ENCODE measurements at places on chromosomes 16 and 17.

GRCh38 chr16:69412287-69412686, 12.1 kb upstream of the CYB5B start:
- DNase-seq = no peak

- DNase-seq = no peak
These were observed 323.0 kb downstream of the KCNJ2 start for GRCh38 chr17:70492368-70492767.

GRCh38 chr16:78421181-78421708, 321.8 kb downstream of the WWOX start:
- DNase-seq = no peak

- DNase-seq = no peak
These were observed 47.0 kb upstream of the MAF start for GRCh38 chr16:79647586-79647985.

DNA sequence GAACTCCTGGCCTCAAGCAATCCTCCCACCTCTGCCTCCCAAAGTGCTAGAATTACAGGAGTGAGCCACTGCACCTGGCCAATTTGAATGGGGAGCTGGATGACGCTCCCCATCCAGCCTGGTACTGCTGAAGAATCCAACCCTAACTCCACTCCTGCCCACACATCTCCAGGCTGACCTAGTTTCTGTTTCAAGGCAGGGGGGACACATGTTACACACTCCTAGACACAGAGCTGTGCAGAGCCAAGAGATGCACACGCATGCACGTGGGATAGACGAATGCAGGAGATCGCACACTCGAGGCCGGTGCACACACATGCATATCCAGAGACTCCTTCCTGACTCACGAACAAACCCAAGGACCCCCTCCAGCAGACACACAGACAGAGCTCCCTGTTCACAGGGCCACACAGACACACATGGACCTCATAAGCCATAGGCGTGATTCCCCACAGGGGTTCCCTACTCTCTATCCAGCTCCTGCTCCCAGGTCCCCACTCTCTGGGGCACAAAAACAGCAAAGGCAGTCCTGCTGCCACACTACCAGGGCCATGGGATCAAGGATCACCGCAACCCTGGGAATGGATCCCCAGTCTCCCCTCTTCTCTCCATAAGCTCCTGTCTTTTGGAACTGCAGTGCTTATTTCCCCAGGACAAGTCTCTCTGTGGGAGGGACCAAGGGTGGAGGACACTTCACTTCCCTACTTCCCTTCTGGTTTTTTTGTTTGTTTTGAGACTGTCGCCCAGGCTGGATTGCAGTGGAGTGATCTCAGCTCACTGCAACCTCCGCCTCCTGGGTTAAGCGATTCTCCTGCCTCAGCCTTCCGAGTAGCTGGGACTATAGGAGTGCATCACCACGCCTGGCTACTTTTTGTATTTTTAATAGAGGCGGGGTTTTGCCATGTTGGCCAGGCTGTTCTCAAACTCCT, 14.4 kb downstream of the EPOP start:
- DNase-seq = no peak

- no peak for DNase-seq
These were observed 11.0 kb downstream of the CSF3 start for GRCh38 chr17:40025991-40026815.

DNA sequence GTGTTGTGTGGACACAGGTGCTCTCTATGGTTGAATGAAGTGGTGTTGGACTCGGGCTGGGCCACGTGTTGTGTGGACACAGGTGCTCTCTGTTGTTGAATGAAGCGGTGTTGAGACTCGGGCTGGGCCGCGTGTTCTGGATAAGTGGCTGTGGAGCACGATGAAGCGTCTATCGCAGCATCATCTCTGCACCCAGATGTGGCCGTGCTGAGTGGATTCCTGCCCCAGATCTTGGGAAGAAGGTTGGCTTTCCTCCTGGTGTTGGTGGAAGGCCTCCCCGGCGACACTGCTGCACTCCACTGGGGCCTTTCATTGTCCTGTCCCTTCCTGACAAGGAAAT, 69.1 kb downstream of the RPTOR start:
- no peak for DNase-seq

- DNase-seq = no peak
These were observed 178.2 kb upstream of the RPH3AL start for GRCh38 chr17:530851-531250.

DNA sequence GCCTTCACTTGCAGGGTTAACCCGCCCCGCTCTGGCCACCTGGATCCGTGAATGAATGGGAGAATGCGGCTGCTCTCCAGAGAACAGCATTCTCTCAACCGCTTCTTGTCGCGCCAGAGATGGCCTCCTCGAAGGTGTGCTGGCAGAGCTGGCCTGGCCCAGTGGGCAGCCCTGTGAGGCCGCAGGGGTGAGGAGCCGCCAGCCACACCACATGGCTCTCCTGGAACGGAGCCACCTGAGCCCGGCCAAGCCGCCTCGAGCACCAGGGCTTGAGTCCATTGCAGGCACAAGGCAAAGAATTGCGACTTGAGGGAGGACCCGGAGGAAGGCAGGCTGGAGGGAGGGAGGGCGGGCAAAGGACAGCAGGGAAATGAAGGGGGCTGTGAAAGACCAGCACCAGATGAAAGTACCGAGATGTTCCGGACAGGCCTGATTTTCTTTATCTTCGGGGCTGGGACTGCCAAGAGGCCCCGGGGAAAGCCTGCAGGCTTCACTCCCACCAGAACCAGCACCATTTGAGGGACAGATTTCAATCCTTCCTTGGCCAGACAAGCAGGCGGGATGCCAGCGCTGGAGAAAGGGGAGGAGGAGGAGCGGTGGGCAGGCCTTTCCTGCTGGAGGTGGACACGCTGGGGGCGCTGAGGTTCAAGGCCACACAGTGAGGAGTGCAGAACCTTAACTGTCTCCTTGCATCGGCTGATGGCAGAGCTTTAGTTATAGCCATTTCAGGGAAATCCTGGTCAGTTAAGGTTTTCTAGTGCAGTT, 69.4 kb downstream of the MRC2 start:
- DNase-seq = no peak

GRCh38 chr17:79796444-79796762, 474 bp downstream of the CBX8 start:
- no peak for DNase-seq

GRCh38 chr16:86882586-86883280, 304.4 kb downstream of the FOXL1 start:
- peak; percentile 31 for DNase-seq

DNA sequence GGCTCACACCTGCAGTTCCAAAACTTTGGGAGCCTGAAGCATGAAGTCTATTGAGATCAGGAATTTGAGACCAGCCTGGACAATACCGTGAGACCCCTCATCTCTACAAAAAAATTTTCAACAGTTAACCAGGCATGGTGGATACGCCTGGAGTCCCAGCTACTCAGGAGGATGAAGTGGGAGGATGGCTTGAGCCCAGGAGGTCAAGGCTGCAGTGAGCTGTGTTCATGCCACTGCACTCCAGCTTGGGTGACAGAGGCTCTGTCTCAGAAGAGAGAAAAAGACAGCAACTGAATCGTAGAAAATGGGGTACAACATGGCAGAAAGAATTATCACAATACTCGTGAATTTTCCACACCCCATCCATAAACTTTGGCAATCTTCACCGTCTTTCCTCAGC, 3.2 kb downstream of the CRK start:
- no peak for DNase-seq

GRCh38 chr16:12225806-12226465, 249.4 kb downstream of the SNX29 start:
- no peak for DNase-seq

DNA sequence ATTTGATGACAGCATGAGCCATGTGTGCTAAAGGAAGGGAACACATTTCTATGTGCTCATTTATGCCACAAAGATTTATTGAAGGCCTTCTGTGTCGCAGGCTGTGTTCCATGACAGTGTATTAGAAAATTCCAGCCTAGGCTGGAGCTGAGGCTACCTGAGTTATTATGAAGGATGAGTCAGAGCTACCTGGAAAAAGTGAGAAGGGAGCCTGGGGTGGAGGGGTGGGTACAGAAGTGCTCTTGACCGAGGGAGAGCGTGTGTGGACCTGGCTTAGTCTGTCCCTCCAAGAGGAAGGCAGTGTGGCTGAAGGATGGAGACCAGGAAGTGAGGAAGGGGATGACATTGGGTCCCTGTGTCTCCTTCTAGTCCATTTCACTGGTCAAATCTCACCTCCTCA, 98.3 kb downstream of the N4BP1 start:
- no peak for DNase-seq

GRCh38 chr17:76027159-76027839, at the start of gene EVPL:
EVPL (minus strand) TSS chr17:76027306; CDS start chr17:76027198, 108 bp downstream.
- DNase-seq = no peak

- DNase-seq = no peak
These were observed 469.9 kb upstream of the CDH5 start for GRCh38 chr16:65896448-65897153.

- no peak for DNase-seq
These were observed 3.8 kb upstream of the GCSH start for GRCh38 chr16:81099958-81100357.

DNA sequence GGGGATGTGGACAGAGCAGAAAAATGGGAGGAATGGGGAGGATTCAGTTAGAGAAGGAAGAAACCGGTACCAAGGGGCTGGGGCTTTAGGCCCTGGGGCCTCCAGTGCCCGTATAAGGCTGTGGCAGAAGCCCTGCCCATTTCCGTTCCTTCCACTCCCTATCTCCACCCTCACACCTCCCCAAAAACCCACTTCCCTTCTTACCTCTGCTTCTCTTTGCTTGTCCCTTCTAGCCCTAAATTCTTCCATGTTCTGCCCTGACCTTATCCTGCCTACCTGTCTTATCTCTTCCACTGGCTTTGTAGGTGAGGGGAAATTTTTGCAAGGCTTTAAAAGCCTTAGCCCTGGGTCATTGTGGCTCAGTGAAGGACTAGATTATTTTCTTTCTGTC, 4.1 kb downstream of the RNF167 start:
- DNase-seq = no peak

GRCh38 chr17:56680676-56681075, 87.2 kb downstream of the NOG start:
- DNase-seq = no peak

DNA sequence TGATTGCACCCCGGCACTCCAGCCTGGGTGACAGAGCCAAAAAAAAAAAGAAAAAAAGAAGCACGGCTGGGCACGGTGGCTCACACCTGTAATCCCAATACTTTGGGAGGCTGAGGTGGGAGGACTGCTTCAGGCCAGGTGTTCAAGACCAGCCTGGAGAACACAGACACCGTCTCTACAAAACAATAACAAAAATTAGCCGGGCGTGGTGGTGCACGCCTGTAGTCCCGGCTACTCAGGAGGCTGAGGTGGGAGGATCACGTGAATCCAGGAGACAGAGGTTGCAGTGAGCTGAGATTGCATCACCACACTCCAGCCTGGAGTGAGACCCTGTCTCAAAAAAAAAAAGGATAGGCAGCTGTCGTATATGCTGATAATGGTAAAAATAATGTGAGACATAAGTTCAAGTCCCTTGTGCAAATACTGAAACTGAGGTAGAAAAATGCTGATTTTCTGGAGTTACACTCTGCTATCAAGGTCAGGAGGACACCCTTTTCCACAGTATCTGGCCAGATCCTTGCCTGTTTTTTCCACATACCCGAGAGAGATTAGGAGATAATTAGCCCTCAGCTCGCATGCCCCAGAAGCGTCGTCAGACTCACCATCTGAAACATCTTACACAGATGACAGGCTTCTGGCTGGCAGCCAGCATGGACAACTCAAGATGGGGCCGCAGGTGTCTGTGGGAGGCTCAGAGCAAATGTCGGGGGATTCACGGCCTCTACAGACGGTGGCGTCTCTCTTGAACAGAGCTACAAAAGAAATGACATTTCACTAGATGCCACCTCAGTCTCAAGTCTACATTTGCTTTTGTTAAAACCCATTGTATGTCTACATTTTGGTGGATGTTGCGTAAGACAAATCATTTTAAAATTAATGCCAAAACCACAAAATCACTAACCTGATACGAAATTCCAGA, 36.8 kb downstream of the WDR45B start:
- no peak for DNase-seq

DNA sequence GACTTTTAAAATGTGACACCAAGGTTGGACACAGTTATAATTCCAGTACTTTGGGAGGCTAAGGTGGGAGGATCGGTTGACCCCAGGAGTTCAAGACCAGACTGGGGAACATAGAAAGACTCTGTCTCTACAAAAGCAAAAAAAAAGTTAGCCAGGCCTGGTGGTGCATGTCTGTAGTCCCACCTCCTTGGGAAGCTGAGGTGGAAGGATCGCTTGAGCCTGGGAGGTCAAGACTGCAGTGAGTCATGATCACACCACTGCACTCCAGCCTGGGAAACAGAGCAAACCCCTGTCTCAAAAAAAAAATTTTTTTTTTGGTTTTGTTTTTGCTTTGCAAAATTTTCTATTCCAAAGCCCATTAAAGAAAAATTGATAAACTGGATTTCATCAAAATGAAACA, 281.4 kb downstream of the BCAS3 start:
- no peak for DNase-seq

DNA sequence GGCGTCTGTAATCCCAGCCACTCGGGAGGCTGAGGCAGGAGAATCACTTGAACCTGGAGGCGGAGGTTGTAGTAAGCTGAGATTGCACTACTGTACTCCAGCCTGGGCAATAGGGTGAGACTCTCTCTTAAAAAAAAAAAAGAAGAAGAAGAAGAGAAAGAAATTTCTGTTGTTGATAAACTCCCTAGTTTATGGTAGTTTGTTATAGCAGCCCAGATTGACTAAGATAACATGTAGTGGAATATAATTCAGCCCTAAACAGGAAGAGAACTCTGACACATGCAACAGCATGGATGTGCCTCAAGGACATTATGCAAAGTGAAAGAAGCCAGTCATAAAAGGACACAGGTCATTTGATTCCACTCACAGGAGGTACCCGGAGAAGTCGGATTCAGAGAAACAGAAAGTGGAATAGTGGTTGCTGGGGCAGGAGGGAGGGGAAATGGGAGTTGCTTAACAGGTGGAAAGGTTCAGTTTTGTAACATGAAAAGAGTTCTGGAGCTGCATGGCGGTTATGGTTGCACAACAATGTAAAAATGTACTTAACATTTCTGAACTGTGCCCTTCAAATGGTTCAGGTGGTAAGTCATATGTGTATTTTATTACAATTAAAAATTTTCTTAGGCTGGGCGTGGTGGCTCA, 26.0 kb upstream of the PRM1 start:
- DNase-seq = no peak

GRCh38 chr16:27107185-27107592, 40.5 kb downstream of the C16orf82 start:
- no peak for DNase-seq

GRCh38 chr16:89275837-89276720, 58.6 kb downstream of the ZNF778 start:
- DNase-seq = no peak

DNA sequence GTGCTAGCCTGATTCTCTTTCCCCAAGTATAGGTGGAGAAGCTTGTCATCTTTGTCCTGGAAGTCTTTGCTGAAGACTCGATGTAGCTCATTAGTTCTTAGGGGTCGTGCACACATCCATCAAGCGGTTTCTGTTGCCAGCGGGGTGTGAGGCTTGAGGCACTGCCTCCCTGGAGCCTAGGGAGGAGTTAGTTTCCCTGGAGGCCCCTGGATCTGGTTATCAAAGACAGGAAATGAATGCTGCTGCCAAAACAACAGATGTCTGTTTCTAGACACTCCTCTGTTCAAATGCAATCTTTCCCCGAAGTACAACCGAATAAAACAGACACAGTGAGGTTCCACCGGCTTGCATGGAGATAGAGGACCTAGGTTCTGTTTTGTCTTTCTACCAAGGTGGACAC, 17.5 kb downstream of the HS3ST4 start:
- DNase-seq = no peak

GRCh38 chr17:9729735-9730420, 61.5 kb downstream of the DHRS7C start:
- DNase-seq = no peak

GRCh38 chr17:58703137-58703915, 10.9 kb downstream of the RAD51C start:
- no peak for DNase-seq

Measured in amygdala (tissue), 56 donors.